T-helper 9 cell (primary cell): ENCODE measurements at places on chromosomes 5 and 9.
A peak's percentile ranks its signal among the peaks of the same experiment; 100 is the strongest.

GRCh38 chr9:109176386-109176785 is 9.3 kb upstream of the FRRS1L start:
- DNase-seq: no peak

- no peak for DNase-seq
These were observed 2.3 kb downstream of the NMRK1 start for GRCh38 chr9:75085640-75086039.

- DNase-seq: no peak
These were observed 38.7 kb downstream of the PLEKHG4B start for GRCh38 chr5:130601-131131.

DNA sequence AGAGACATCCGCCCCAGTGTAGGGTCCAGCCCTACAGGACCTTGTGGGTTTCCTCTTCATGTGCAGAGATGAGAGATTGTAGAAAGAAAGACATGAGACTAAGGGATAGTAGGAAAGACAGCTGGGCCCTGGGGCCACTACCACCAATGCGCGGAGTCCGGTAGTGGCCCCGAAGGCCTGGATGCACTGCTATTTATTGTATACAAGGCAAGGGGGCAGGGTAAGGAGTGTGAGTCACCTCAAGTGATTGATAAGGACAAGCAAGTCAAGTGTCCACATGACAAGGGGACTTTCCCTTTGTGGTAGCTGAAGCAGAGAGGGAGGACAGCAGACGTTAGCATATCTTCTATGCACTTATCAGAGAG is 6.2 kb upstream of the TMEM141 start:
- DNase-seq: no peak

DNA sequence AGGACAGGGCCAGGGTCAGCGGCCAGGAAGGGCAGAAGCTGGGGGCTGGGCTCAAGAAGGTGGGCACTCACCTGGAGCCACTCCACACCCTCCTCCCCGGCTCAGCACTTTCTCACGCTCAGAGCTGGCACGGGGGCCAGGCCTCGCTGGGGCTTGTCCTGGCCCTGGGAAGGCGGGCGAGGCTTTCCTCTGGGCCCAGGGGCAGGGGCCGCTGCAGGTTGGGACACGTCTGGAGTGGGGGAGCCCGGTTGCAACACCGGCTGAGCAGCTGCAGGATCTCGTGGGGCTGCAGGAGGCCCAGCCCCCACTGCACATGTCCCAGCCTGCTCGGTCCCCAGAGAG is 38.9 kb upstream of the EGFL7 start:
- no peak for DNase-seq

GRCh38 chr9:13110766-13111417 is 168.6 kb downstream of the MPDZ start:
- no peak for DNase-seq

DNA sequence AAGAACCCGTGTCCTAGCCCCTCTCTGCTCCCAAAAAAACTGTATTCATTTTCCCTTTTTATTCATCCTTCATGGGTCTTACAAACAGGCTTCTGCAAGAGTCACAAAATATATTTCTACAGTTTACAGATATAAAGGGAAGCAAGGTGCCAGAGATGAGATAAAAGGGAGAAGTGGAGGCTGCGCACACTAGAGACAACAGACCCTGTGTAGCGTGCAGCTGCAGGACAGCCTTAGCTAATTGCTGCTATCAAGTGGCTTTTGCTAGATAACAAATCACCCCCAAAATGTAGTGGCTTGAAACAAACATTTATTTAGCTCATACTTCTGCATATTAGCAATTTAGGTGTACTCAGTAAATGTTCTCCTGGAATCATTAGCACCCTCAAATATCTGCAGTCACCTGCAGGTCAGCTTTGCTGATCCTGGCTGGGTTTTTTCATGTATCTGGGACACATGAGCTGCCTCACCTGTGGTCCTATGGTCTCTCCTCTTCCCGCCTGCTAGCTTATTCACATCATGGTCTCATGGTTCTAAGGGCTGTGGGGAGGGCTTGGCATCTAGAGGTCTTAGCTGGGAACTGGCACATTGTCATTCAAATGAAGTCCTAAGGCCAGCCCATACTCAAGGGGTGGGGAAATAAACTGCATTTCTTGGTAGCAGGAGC is 29.4 kb downstream of the ARHGEF37 start:
- no peak for DNase-seq

DNA sequence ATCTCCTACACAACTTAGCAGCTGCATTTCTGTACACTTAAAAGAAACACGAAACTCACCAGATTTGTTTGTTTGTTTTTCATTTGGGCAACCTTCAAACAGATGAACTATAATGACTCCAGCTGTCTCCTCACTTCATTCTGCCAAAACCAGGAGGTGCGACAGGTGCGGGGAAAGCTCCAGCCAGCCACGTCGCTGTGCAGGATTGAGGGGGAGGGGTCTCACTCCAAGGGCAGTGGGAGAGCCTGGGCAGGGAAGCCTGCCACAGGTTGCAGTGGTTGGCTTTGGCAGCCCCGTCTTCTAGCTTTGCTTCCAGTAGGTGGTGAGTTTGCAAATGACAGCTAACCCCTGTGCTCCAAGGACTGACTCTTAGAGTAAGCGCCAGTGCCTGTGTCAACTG is 215.8 kb downstream of the CEMIP2 start:
- no peak for DNase-seq

- no peak for DNase-seq
These were observed 1.7 kb downstream of the FKBP15 start for GRCh38 chr9:113219186-113219936.

DNA sequence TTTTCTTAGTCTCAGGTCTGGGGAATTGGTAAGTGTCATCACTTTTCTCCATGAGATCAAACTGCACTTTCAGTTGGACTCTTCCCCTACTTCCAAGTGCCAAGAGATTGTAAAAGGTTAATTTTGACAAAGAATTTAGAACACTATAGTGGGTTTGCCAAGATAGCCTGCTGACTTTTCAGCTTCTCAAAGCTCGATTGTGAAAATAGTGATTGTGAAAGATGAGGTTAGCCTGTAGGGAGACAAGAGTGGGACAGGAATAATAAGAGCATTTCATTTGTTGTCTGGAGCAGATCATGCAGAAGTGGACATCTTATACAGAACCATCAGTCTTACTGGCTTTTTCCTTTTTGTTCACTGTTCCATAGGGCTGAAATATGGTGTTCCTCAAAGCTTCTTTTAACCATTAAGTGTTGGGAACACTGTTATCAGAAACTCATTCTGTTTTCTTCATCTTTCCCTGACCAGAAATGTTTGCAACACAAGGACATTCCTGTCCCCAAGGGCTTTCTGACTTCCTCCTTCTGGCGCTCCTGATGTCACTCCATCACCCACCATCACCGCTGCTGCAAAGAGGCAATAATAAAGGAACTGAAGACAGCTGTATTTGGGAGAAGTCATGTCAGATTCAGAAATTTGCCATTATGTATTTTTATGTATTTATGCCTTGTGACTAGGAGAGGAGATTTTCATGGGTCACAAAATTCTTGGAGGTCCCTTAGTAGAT is 11.6 kb upstream of the SPTAN1 start:
- no peak for DNase-seq

GRCh38 chr9:77212801-77213200 is 35.5 kb downstream of the VPS13A start:
- DNase-seq: no peak

- no peak for DNase-seq
These were observed 1.2 kb downstream of the SGCD start for GRCh38 chr5:156328161-156328560.

DNA sequence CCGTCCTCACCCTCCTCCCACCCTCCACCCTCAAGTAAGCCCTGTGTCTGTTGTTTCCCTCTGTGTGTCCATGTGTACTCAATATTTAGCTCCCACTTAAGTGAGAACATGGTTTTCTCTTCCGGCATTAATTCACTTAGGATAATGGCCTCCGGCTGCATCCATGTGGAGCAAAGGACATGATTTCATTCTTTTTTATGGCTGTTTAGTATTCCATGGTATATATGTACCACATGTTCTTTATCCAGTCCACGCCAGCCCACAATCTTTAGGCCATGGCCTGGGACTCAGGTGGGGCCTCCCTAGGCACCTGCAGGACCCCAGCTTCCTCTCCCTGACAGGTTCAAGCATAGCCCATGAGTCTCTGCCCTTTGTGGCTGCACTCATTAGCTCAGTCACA is 22.9 kb downstream of the UNC5A start:
- DNase-seq: no peak

GRCh38 chr9:115989831-115990230 is 163.8 kb upstream of the PAPPA start:
- DNase-seq: no peak

GRCh38 chr5:130616161-130616560 is 548.9 kb downstream of the HINT1 start:
- DNase-seq: no peak

DNA sequence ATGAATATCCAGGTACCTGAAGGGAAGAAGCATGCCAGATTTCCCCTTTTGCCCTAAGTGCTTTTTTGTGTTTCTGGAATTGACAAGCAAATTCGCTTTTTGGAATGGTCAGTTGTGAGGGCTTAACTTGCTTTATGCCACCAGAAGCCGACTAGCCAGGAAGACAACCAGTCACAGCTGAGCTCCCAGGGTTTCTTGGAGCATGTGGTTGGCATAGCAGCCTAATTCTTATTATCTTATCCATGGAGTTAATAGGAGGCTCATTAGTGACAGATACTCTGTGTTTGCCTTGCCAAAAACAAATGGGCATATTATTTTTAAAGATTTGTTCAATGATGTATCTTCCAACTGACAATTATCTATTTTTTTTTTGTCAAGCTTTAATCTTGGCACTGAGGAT is 500.7 kb downstream of the PTPRD start:
- no peak for DNase-seq

DNA sequence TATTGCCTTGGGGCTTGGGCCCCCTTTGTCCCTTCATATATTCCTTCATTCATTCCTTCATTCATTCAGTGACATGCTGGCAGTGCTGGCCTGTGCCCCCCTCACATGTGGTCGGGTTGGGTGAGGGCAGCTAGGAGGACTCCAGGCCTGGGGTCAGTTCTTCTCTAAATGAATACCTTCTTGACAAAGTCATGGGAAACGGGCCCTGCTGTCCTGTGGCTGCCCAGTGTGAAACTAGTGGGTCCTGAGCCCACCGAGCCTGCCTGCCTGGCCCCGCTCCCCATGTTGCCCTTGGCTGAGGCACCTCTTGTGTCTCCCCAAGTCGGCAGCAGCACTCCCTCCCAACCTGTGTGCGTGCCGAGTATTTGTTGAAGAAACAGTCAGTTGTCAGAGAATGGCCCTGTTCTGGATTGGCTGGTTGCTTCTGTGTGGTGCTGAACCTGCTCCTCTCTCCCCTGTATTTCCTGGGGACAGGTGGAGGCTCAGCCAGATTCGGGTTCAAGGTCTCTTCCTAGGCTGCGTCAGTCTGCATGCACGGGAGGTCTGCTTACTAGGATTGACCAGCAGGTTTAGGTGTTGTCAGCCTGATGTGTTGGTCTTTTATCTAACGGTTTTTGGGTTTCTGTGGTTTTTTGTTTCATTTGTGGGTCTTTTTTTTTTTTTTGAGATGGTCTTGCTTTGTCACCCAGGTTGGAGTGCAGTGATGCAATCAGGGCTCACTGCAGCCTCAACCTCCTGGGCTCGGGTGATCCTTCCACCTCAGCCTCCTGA is 3.0 kb upstream of the CEL start:
- DNase-seq: no peak

- DNase-seq: no peak
These were observed 17.0 kb downstream of the LARS1 start for GRCh38 chr5:146165460-146165859.

GRCh38 chr5:136037001-136037705 is 8.4 kb downstream of the TGFBI start:
- DNase-seq: peak; percentile 15

GRCh38 chr5:56910210-56910965 is 992 bp downstream of the SETD9 start:
- DNase-seq: peak; percentile 11

GRCh38 chr5:128579639-128580038 is 41.6 kb upstream of the FBN2 start:
- DNase-seq: no peak

DNA sequence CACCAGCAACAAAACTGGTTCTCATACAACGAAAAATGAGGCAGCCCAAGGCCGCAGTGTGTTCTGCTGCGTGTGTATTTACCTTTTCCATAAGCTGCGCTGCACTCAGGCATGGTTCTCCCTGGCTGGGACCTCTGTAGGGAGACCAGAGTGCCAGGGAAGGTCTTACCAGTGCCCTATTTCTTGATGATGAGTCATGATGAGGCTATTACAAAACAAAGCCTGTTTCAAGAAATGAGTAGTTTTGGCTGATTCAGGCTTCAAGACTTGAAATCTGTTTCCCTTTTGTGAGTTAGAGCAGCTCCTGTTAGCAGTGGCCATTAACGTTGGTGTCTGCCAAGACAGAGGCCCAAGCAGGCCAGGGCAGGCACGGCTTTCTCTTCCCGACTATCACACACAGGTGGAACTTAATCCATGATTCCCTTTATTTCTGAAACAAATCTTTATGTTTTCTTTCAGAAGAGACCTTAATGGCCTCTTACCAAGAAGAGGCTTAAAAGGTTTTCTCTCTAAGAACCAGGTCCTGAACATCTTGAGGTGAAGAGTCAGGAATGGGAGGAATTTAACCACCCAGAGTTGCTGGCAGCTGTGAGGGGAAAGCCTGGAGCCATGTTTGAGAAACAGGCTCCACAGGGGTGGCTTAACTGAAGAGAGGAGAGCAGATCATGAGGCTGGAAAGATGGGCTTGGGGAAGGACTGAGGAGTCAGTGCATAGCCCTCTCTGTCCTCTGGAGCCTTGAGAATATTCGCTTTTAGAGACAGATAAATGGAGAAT is 41.4 kb upstream of the TIFAB start:
- no peak for DNase-seq

- DNase-seq: no peak
These were observed 25.4 kb downstream of the SERINC5 start for GRCh38 chr5:80230269-80230992.

DNA sequence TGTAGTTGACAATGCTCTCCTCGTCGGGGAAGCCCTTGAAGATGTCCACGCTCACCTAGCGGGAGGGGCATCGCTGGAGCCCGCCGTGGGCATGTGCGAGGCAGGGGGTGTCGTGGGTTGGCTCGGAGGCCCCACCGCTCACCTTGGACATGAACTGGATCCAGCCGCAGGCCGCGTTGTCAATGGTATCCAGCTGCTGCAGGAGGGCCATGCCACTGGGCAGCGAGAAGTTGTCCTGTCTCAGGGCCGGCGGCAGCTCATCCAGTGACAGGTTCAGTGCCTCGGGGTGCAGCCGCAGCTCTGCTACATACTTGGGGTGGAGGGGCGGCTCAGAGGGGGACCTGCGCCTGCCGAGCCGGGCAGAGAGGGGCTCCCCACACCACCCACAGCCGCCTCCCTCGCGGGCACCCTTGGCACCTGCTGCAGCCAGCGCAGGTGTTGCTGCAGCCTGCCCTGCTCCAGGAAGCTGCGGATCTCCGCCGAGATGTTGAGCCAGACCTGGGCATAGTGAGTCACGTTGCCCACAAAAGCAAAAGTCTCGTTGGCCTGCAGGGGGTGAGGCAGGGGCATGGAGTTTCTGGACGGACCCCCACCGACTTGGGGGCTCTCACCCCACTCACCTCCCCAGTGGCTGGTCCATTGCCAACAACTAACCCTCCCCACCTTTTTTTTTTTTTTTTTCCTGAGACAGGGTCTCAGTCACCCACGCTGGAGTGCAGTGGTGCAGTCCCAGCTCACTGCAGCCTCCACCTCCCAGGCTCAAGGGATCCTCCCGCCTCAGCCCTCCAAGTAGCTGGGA is 9.1 kb downstream of the ABCA2 start:
- DNase-seq: no peak

- no peak for DNase-seq
These were observed 16.8 kb downstream of the OSTF1 start for GRCh38 chr9:75105019-75105540.

- no peak for DNase-seq
These were observed 142.4 kb downstream of the YIPF5 start for GRCh38 chr5:144028058-144028457.
